ENCODE measurements at places on chromosomes 3 and 15.

GRCh38 chr15:88630141-88630721 lies 8.6 kb upstream of the ISG20 start:
- H3K4me3 ChIP-seq: peak overlapping the region; percentile 71
- peaks cover 100% of the 10 kb centered on the region for H3K36me3 ChIP-seq
- no peaks in the 10 kb centered on the region for H3K27me3 ChIP-seq
- ATAC-seq: peak; percentile 22
- H3K4me1 ChIP-seq: peaks cover 38% of the 10 kb centered on the region
- H3K27ac ChIP-seq: peak overlapping the region; percentile 89

GRCh38 chr3:127589600-127590281 lies 792 bp downstream of the TPRA1 start:
- peaks cover 17% of the 10 kb centered on the region for H3K4me1 ChIP-seq
- H3K4me3 ChIP-seq: peak overlapping the region; percentile 95
- H3K27ac ChIP-seq: peak overlapping the region; percentile 84
- H3K36me3 ChIP-seq: no peaks in the 10 kb centered on the region
- ATAC-seq: no peak

DNA sequence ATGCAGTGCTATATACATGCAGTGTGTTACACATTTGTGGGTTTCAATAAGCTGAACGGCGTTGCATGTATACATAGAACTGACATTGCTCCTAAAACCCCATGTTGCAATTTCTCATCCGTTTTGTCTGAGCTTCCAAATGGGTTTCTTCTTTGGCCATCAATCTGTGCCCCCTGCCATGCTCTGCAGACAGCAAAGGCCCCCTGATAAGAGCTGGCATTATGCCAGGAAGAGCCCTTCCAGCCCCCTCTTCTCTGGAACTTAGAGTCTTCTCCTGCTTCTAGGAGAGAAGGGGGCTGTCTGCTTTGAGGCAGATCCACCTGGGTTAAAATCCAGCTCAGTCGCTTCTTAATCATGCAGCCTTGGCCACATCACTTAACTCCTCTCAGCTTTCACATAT lies 254.0 kb downstream of the SLCO3A1 start:
- peaks cover 14% of the 10 kb centered on the region for H3K4me1 ChIP-seq
- no peaks in the 10 kb centered on the region for H3K27me3 ChIP-seq
- H3K27ac ChIP-seq: no peak overlapping the region
- no peak for ATAC-seq
- peaks cover 13% of the 10 kb centered on the region for H3K36me3 ChIP-seq

DNA sequence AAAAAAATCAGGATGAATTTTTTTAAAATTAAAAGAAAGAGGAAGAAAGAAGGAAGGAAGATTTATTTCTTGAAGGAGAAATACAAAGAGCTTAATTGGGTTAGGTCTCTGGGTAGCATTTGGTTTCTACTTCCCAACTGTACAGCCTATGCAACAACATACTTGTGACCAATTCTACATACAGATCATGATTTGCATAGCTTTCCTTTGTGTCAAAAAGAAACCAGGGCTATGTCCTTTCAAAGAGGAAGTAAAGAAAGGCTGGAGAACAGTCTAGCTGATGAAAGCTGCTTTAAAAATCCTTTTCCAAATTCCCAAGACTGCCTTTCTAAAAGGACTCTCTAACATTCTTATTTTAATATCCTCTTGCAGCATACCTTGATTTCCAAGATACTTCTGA lies 6.1 kb upstream of the HGD start:
- H3K4me1 ChIP-seq: no peaks in the 10 kb centered on the region
- no peaks in the 10 kb centered on the region for H3K27me3 ChIP-seq
- H3K27ac ChIP-seq: no peak overlapping the region
- peaks cover 51% of the 10 kb centered on the region for H3K36me3 ChIP-seq

DNA sequence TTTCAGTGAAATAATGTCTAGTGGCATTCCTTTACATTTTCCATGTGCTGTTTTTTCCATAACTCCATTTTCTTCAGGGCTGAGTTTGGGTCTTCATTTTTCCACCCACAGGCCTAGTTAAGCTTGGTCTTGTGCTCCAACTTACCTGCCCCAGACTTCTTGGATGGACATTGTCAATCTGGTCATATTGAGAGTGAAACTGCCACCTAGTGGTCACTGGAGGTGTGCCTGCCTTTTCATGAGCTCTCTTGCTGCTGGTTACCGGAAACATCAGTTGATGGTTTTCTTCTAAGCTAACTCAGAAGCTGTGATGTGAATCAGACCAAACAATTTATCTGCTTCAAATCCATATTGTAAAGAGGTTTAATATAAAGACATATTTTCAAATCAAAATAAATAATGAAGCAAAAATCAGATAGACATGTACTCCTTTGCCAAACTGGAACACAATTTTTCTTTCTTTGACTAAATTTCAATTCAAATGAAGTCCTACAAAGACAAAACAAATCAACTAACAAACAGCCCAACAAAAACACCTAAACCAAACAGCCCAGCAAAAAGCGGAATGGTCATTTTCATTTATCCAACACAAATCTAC lies 135.1 kb upstream of the RASGRP1 start:
- H3K27me3 ChIP-seq: no peaks in the 10 kb centered on the region
- peaks cover 29% of the 10 kb centered on the region for H3K4me1 ChIP-seq
- peak; percentile 48 for ATAC-seq

DNA sequence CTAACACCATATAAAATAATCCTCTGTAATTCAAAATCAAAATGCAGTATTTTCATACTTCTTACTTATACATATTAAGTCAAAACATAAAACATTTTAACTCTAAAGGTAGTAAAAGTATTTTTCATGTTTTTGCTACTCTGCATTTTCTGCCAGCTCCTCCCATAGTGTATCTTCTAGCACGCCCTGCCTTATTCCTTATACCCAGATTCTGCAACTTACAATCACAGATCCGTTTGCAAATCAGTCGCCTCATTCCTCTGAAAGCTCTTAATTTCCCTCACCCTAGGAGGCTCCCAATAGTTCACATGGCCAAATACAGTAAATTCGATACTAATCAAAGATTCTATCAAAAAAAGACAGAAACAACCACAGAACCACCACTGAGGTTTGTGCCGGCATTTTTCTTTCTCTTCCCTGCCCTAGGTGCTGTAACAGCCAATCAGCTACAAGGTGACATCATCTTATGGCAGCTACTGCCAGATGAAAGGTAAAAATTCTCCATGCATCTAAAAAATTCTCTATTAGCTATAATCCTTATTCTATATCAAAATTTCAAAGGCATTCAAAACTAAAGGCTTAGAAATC lies 72.9 kb downstream of the CLASP2 start:
- H3K27me3 ChIP-seq: no peaks in the 10 kb centered on the region
- H3K36me3 ChIP-seq: peaks cover 19% of the 10 kb centered on the region
- ATAC-seq: peak; percentile 85
- peaks cover 12% of the 10 kb centered on the region for H3K4me1 ChIP-seq
- H3K27ac ChIP-seq: no peak overlapping the region
- peak overlapping the region; percentile 70 for H3K4me3 ChIP-seq

DNA sequence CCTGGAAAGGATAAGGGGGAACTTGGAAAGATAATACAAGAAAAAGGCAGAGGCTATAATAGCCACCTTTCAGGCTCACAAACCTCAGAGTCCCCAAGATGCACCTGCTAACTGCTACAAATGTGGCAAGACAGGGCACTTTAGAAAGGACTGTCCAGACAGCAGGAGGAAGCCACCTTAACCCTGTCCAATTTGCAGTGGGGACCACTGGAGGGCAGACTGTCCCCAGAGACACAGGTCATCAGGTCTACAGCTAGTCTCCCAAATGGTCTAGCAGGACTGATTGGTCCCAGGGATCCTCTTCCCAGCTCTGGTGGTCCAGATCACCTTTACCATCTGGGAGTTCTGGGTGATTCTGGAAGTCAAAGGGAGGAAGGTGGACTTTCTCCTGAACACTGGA lies 882.5 kb upstream of the GBE1 start:
- H3K27ac ChIP-seq: no peak overlapping the region
- ATAC-seq: no peak
- no peaks in the 10 kb centered on the region for H3K36me3 ChIP-seq
- H3K4me1 ChIP-seq: no peaks in the 10 kb centered on the region
- no peaks in the 10 kb centered on the region for H3K27me3 ChIP-seq
- no peak overlapping the region for H3K4me3 ChIP-seq

- peaks cover 39% of the 10 kb centered on the region for H3K4me1 ChIP-seq
- ATAC-seq: no peak
- H3K4me3 ChIP-seq: no peak overlapping the region
- H3K27ac ChIP-seq: no peak overlapping the region
Observed at GRCh38 chr3:23861689-23862088, 55.1 kb downstream of the NKIRAS1 start.
